Cardiac ventricle fibroblast (primary cell): ENCODE measurements at places on chromosomes 2 and 18. TPM values are rescaled to one million over a fixed set of nuclear protein-coding genes. Genes with fewer than 3 reads are reported as not detected.

Gene TMEFF2
- 0.06 TPM in 1 of 2 replicates, not detected in the other for total RNA-seq

Gene CCDC74A
- total RNA-seq, result 5.5 and 6.9 TPM in 2 replicates

Gene SCYGR3
- not detected in 2 replicates for total RNA-seq

Gene EVA1A
- 14.4 and 19.0 TPM in 2 replicates for total RNA-seq

Gene UGT1A5
- total RNA-seq, result not detected in 2 replicates

Gene RFTN2
- 16.2 and 18.1 TPM in 2 replicates for total RNA-seq

Gene PRSS56
- total RNA-seq, result not detected in 2 replicates

Gene EPAS1
- 462 and 463 TPM in 2 replicates for total RNA-seq

Gene DYNAP
- not detected in 2 replicates for total RNA-seq

Gene NPPC
- total RNA-seq, result not detected in 2 replicates

Gene DNAH6
- 0.10 TPM in 1 of 2 replicates, not detected in the other for total RNA-seq

Gene GTF2A1L
- 0.24 and 1.7 TPM in 2 replicates for total RNA-seq

Gene SH3RF3
- total RNA-seq, result 5.4 and 5.6 TPM in 2 replicates

Gene EFR3B
- total RNA-seq, result 0.24 and 0.50 TPM in 2 replicates

Gene RSAD2
- total RNA-seq, result 1.00 and 1.1 TPM in 2 replicates

Gene THAP4
- 37.2 and 42.9 TPM in 2 replicates for total RNA-seq

Gene KCNIP3
- total RNA-seq, result 14.0 and 14.2 TPM in 2 replicates

Gene SEC11C
- 12.0 and 16.2 TPM in 2 replicates for total RNA-seq

Gene EDAR
- total RNA-seq, result not detected in 2 replicates

Gene TWIST2
- 94.5 and 105 TPM in 2 replicates for total RNA-seq

Gene UGT1A8
- total RNA-seq, result not detected in 2 replicates

Gene PHOSPHO2
- total RNA-seq, result 1.1 and 3.9 TPM in 2 replicates

Gene TMEM178A
- total RNA-seq, result 0.25 and 1.0 TPM in 2 replicates

Gene AOX1
- total RNA-seq, result 104 and 109 TPM in 2 replicates

Gene LYPD1
- not detected in 2 replicates for total RNA-seq
